T-helper 17 cell (primary cell): ENCODE measurements at places on chromosomes 5 and 9.
A peak's percentile ranks its signal among the peaks of the same experiment; 100 is the strongest.

GRCh38 chr5:79759436-79759835 lies 69.8 kb downstream of the CMYA5 start:
- no peak overlapping the region for H3K4me3 ChIP-seq
- no peak for DNase-seq
- H3K36me3 ChIP-seq: no peaks in the 10 kb centered on the region
- H3K4me1 ChIP-seq: peaks cover 2% of the 10 kb centered on the region
- no peak overlapping the region for H3K27ac ChIP-seq
- no peaks in the 10 kb centered on the region for H3K27me3 ChIP-seq

DNA sequence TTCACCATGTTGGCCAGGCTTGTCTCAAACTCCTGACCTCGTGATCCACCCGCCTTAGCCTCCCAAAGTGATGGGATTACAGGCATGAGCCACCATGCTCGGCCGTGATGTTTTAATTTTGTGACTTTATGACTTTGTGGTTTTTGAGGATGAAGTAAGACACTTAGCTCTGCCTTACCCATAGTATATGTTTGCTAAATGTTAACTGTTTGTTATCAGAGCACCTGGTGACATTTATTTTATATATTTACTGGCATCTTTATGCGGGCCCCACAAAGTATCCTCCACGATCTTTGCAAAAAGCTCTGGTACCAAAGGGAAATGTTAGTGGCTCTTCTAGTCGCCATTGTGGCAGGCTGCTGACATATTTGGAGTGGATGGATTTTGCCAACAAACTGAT lies 6.7 kb downstream of the SLC23A1 start:
- H3K36me3 ChIP-seq: no peaks in the 10 kb centered on the region
- H3K4me1 ChIP-seq: peaks cover 6% of the 10 kb centered on the region
- H3K27me3 ChIP-seq: no peaks in the 10 kb centered on the region
- H3K4me3 ChIP-seq: no peak overlapping the region
- no peak for DNase-seq

- no peaks in the 10 kb centered on the region for H3K27me3 ChIP-seq
- peaks cover 55% of the 10 kb centered on the region for H3K4me1 ChIP-seq
- H3K4me3 ChIP-seq: no peak overlapping the region
- peak overlapping the region; percentile 96 for H3K27ac ChIP-seq
These were observed 20.0 kb upstream of the CYFIP2 start for GRCh38 chr5:157245886-157246285.

- no peak overlapping the region for H3K4me3 ChIP-seq
- H3K36me3 ChIP-seq: no peaks in the 10 kb centered on the region
- no peaks in the 10 kb centered on the region for H3K4me1 ChIP-seq
- H3K27me3 ChIP-seq: no peaks in the 10 kb centered on the region
- H3K27ac ChIP-seq: no peak overlapping the region
These were observed 568.9 kb upstream of the ZNF608 start for GRCh38 chr5:125315306-125315705.

DNA sequence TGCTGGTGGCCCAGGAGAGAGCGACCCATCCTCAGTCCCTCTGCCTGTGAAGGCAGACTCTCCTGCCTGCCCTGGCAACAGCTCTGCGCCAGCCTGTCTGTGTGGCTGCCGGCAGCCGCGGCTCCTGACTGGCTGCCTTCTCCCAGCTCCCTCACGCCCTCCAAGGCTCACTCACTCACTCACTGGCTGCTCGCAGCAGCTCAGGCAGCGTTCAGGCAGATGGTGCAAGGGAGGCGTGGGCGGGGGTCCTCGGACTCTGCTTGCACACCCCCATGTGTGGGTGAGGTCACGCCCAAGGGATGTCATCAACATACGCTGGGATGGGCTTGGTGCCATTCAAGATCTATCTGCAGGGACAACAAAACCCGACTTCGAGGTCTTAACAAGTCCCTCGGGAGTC lies 66.7 kb downstream of the DAB2IP start:
- peaks cover 44% of the 10 kb centered on the region for H3K27me3 ChIP-seq
- DNase-seq: no peak
- H3K36me3 ChIP-seq: no peaks in the 10 kb centered on the region
- no peaks in the 10 kb centered on the region for H3K4me1 ChIP-seq
- no peak overlapping the region for H3K4me3 ChIP-seq

GRCh38 chr9:124212381-124213050 lies 45.2 kb upstream of the NEK6 start:
- H3K36me3 ChIP-seq: no peaks in the 10 kb centered on the region
- H3K27ac ChIP-seq: peak overlapping the region; percentile 27
- H3K27me3 ChIP-seq: no peaks in the 10 kb centered on the region
- H3K4me3 ChIP-seq: peak overlapping the region; percentile 15

- no peak for DNase-seq
- no peaks in the 10 kb centered on the region for H3K4me1 ChIP-seq
- no peak overlapping the region for H3K27ac ChIP-seq
- no peak overlapping the region for H3K4me3 ChIP-seq
- H3K27me3 ChIP-seq: peaks cover 40% of the 10 kb centered on the region
- peaks cover 2% of the 10 kb centered on the region for H3K36me3 ChIP-seq
These were observed 17.4 kb upstream of the FCN1 start for GRCh38 chr9:134935056-134935640.

DNA sequence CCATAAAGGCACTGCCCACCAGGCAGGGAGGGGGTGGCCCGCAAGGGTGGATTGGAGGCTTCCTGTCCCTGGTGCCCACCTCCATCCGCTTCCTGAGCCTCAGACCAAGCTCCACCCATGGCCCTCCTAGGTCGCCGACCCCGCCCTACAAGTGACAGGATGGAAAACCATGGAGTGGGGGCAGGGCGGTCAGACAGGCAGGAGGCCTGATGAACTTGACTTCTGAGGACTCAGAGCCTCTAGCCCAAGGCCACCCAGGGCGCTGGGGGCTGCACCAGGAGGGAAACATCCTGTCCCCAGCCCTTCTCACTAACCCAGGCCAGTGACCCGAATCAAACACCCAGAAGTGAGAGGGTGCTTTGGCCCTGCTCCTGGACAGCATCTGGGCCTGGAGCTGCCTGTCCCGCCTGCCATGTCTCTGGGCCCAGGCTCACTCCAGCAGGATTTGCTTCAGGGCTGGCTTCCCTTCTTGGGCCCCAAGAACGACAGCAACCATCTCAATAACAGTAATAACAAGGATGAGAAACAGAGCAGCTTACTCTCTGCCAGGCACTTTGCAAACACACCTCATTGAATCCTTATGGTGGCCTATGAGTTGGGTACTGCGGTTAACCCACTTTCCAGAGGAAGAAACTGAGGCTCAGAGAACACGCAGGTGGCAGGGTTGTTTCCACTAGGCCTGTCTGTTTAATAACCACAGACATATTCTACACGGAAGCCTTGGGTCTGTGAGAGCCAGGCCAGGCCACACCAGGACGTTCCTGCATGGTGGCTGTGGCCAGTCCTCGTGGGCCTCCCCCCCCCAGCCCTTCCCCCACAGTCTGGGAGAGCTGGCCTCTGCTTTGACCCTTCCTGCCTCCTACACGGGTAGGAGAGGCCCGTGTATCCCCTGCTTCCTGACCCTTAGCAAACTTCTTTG lies 4.4 kb upstream of the ST6GALNAC6 start:
- peak overlapping the region; percentile 100 for H3K27ac ChIP-seq
- no peaks in the 10 kb centered on the region for H3K27me3 ChIP-seq
- H3K4me1 ChIP-seq: peaks cover 39% of the 10 kb centered on the region
- no peaks in the 10 kb centered on the region for H3K36me3 ChIP-seq
- no peak for DNase-seq
- H3K4me3 ChIP-seq: peak overlapping the region; percentile 99

GRCh38 chr5:91121347-91121993 lies 261.6 kb downstream of the ARRDC3 start:
- no peaks in the 10 kb centered on the region for H3K36me3 ChIP-seq
- H3K27me3 ChIP-seq: no peaks in the 10 kb centered on the region
- H3K4me1 ChIP-seq: peaks cover 2% of the 10 kb centered on the region
- no peak overlapping the region for H3K4me3 ChIP-seq
- no peak for DNase-seq
- H3K27ac ChIP-seq: no peak overlapping the region

DNA sequence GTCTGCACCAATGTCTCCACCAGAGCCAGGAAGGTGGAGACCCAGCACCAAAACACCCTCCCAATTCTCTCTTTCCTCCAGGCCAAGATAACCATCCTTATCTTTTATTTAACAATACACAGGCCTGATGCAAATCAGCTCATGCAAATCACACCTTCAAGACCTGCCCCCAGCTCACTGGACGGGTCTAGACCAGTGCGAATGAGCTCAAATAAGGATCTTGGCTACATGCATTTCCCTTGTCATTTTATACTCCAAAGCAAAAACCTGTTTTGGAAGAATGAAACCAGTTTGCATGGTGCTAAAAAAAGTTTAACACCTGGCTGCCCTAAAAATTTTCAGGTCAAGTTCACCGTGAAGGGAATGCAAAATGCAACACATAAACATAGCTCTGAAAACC lies 31.9 kb upstream of the DAPK1 start:
- H3K36me3 ChIP-seq: no peaks in the 10 kb centered on the region
- no peak overlapping the region for H3K4me3 ChIP-seq
- no peak overlapping the region for H3K27ac ChIP-seq
- no peak for DNase-seq

DNA sequence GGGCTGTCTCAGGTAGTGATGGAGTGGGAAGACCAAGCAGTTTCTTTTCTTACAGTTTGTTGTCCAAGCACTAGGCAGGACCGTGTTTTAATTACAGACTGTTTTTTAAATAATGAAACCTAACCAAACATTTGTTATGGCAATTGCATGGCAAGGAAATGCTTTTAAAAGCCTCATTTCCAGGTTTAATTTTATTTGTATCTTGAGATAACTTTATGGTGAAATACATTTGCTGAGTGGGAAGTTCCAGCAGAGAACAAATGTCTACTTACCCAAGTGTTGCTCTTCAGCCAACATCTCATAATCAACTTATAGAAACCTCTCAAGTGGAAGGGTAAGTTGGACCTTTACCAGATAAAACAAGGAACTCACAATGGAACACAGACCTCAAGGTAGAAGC lies 11.8 kb upstream of the LHFPL2 start:
- peaks cover under 1% of the 10 kb centered on the region for H3K4me1 ChIP-seq
- DNase-seq: no peak
- H3K36me3 ChIP-seq: no peaks in the 10 kb centered on the region
- H3K4me3 ChIP-seq: no peak overlapping the region
- peaks cover 16% of the 10 kb centered on the region for H3K27me3 ChIP-seq
